ENCODE measurements at places on chromosomes 3 and 15. TPM values are rescaled to one million over a fixed set of nuclear protein-coding genes. Genes with fewer than 3 reads are reported as not detected.

SLC7A14 gene
- total RNA-seq = not detected

FOXB1 gene
- not detected for total RNA-seq

DNA sequence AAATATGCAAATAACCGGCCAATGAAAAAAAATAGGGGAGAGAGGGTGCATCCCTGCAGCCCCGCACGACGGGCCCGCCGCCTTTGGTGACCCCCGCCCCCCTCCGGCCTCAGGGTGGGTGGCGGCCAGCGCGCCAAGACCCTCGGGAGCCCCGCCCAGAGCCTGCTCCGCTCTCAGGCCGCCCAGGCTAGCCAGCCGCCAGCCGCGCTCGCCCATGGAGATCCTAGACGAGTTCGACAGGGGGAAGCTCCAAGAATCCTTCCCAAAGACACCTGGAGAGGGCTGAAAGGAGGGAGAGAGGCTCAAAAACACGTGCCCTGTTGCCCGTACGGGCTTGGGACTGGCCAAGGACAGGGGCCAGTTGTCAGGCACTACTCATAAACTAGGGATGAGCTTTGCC is 434.0 kb downstream of the NR2F2 start:
- no peak for ATAC-seq

WWTR1 gene
- total RNA-seq = 30.7 TPM

DNA sequence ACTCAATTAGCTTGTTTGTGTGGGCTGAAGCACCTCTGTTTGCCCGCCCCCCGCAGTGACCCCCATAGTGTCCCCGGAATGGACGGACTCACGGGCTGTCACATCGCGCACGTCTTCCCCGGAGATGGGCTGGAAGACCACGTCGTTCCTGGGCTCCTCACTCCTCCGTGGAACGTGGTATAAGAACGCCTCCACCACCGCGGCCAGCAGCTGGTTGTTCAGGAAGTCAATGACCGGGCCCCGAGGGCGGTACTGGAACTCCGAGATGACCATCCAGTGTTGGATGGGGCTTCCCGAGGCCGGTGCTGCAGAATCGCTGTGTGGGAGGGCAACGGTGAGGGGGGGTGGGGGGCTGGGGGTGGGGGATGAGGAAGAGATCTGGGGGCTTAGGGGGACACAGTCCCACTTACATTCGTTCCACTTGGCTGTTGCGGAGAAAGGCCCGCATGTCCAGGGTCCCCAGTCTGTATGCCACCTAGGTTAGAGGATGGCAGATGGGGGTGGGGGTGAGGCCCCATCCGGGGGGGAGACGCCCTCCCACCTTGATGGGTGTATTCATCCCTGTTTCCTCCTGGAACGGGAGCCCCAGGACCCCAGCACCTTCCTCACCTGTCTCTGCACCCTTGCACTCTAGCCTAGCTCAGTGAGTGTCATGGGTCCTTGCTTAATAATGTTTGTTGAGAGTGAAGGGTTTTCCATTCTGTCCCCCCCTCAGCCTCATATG is 30.2 kb downstream of the MUC20 start:
- ATAC-seq = no peak

DNA sequence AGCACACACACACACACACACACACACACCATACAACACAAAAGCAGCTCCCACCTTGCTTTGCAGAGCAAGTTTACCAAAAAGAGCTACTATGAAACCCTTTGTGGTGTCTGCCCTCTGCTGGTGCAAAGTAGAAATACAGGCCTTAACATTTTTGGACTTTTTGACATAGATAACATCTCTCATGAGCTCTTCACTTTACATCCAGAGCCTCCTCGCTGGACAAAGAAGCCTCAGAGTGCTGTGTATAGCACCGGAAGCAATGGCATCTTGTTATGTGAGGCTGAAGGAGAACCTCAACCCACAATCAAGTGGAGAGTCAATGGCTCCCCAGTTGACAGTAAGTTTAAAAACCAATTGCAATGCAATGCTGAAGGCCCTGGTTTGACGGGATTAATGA is 157.9 kb downstream of the CHL1 start:
- peak; percentile 59 for ATAC-seq

- no peak for ATAC-seq
Observed at GRCh38 chr3:143192193-143192592, 72.6 kb downstream of the CHST2 start.

GRCh38 chr15:67822537-67823313 is 2.6 kb upstream of the SKOR1 start:
- ATAC-seq = no peak

DNA sequence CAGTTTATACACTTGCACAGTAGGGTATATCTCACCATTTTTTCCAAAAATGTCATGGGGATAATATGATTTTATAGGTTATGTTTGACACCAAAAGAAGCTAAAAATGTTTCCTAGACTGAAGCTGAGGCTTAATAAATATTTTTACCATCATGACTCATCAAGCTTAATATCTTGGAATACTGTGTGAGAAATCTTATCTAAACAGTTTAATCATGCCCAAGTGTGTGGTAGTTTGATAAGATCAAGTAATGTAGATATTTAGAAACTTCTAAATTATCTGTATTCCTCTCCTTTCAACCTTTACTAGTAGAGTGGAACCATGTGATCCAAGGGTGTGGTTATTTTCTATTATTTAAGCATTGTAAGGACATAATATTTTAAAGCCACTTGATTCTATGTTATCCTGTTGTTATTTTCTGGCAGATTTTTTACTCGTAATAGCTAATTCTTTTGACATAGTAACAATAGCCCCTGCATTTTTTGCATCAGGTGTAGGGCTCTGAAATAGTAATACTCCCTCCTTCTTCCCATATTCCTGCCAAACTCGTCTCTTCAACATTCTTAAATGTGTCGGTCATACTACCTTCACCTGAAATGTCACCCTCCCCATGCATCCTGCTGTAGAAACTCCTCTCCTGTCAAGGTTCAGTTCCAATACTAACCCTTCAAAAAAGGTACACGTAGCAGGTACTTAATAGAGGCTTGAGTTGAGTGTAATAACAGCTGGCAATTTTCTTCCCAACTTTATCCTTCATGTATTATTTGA is 729.6 kb downstream of the NLGN1 start:
- peak; percentile 39 for ATAC-seq

DNA sequence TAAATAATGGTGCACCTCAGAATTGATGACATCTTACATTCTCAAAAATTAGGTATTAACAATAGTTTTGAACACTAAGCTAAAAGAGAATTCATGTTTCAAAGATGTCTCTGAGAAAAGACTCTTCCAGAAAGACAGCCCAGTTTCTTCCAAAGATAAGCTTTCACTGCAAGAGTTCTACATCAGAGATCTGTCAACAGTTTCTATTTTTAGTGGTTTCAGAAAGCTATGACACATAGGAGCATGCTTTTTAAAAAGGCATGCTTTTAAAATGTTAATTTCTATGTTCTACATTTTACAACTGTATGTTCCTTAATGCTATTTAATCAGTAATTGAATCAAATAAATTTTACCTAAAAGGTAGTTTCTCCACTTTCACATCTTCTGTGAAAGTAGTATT is 88.2 kb downstream of the PLOD2 start:
- ATAC-seq = no peak
